K562 (cell line): ENCODE measurements at places on chromosomes 12 and 14.

- no peak for DNase-seq
Measured at GRCh38 chr12:108568338-108569154, 6.2 kb downstream of the ISCU start.

- DNase-seq, result peak; percentile 4
Measured at GRCh38 chr12:3293446-3294161, 197.4 kb upstream of the PRMT8 start.

GRCh38 chr14:51082349-51082748, 12.6 kb downstream of the TRIM9 start:
- DNase-seq, result no peak

- no peak for DNase-seq
Measured at GRCh38 chr12:54126029-54126695, 62.6 kb downstream of the SMUG1 start.

GRCh38 chr14:28083389-28083788, 683.2 kb upstream of the FOXG1 start:
- no peak for DNase-seq

DNA sequence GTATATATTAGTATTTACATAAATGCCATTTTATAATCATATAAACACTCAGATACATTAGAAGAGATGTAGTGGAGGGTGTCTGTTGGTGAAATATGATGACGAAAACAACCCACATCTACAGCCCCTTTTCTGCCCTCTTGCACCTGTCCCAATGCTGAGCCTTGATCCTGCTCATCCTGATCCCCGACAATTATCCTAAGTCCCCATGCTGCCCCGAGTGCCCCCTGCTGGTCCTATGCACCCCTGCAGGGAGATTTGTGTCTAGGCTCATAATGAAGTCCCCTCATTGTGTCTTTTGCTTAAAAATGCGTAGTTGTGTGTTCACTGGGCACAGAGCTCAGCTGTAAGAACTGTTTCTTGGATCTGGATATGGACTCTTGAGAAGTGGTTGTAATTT, 554.5 kb downstream of the TMEM121 start:
- DNase-seq, result no peak
